Effector CD4-positive, alpha-beta T cell (primary cell): ENCODE measurements at places on chromosomes 1 and 21.

GRCh38 chr1:87329051-87329525, 408 bp downstream of the LMO4 start:
- DNase-seq, result peak; percentile 12

DNA sequence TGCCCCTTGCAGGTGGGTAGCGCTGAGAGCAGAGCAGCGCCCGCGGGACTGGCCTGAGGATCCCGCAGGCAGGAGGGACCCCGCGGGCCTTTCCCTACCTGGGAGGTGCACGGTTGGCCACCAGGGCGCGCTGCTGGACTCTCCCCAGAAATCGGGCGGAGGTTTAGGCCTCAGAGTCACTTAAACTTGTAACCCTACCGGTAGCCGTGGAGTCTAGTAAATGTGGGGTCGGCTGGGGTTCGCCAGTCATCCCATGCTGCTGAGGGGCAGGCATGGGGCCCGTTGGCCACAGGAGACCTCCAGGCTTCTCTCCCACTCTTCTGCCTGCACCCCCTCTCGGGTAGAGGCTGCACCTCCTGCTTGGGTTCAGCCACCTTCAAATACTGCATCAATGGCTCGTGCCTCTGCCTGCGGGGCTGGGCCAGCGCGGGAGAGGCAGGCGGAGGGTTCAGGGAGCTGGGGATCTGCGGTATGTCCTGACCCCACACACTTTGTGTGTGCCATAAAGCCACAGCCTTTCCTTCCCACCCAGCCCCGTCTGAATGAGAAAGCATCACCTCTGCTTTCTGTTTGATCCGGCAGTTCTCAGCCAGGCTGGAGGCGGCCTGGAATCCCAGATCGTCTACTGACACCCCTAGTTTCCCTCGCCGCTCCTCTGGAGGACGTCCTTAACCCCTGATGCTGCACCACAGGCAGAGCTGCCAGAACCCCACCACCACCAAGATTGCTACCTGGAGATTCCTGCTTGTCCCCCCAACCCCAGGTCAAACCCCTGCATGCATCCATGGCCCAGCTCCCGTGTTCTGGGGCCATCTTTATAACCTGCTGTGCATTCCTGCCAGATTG, 12.3 kb upstream of the GSTM4 start:
- peak; percentile 83 for DNase-seq

DNA sequence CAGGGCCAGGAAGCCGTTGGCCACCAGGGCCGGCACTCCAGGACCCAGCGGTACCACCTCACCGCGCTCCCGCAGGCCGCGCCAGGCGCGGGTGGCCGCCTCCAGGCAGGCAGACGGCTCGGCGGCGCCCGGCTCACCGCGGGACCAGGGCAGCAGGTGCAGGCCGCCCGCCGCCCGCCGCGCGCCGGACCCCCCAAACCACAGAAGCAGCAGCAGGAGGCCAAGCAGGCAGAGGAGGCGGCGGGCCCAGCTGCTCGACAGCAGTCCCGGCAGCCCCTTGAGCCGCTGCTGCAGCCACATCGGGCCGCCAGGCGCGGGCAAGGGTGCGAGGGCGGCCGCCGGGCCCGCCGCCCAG, 312 bp downstream of the KIAA2013 start:
- no peak for DNase-seq

GRCh38 chr1:167819849-167820683, 93.9 kb downstream of the ADCY10 start:
- no peak for DNase-seq

DNA sequence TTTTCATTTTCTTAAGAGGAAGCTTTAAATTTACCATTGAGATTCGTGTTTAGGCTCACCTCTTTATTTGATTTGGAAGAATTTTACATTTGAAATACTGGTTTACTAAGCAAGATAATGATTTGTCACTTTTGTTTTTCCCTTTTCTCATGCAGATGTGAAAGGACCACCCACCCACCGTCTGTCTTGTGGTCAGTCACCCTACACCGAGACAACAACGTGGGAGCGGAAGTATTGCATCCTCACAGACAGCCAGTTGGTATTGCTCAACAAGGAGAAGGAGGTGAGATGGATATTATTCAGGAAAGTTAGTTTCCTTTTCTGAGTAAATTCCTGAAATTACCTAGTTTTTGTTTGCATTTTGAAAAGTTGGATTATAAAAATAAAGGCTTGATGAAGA, 189.5 kb downstream of the RASAL2 start:
- DNase-seq, result no peak

DNA sequence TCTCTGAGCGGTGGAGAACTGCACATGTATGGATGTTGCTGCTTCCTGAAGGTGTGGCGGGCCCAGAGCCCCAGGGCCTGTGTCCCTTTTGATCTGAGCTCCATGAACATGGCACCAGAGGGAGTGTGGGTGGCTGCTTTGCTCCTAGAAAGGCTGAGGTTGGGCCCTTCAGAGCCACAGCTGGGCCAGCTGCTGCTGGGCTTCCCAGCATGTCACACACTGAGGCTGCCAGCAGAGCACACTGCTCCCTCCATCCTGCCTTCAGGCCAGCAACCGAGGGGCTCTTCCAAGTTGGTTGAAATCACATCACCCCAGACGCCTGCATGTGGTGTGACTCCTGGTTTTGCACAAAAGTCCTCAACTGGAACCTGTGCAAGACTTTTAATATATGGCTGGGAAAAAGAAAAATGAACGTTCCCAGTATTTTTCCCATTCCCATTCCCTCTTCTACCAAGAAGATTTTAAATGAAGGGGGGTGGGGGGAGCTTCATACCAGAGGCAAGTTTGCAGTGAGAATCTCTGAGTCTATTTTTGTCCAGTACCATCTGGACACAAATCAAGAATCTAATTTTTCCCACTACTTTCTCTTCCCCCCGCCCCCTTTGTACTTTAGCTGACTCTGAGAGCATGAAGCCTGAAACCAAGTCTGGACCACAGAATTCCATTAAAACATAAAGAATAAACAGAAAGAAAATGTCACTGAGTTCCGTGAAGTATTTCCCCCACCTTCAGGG, 26.2 kb upstream of the NGF start:
- DNase-seq, result no peak

GRCh38 chr1:226708342-226708780, 30.7 kb downstream of the ITPKB start:
- DNase-seq, result no peak

DNA sequence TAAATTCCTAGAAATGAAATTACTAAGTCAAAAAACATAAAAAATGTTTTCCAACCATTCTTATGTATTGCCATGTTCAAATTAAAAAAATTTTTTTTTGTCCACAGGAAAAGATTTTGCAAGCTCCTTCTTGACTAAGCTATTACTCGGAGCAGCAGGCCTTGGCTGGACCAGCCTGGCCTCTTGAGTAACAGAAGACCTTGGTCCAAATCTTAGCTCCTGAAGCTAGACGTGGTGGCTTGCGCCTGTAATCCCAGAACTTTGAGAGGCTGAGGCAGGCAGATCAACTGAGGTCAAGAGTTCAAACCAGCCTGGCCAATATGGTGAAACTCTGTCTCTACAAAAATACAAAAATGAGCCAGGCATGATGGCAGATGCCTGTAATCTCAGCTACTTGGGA, 77.6 kb downstream of the CLSTN1 start:
- DNase-seq, result no peak

DNA sequence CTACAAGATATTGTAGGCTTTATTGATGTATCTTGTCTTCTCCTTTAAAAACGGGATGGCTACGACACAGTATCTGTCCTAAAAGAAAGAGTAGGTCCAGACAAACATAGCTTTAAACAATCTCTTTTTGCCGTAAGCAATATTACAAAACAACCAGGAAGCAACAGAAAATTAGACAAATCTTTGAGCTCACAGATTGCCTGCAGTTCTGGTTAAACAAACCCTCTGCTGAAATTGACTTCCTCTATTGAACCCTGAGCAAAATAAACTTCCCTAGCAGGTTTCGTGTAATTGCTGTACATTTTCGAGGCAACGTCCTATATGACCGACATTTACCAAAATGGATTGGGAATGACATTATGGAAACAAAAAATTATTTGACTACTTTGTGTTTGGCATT, 50.6 kb downstream of the CHML start:
- DNase-seq, result no peak

- no peak for DNase-seq
Observed at GRCh38 chr1:177800400-177801088, 169.3 kb downstream of the SEC16B start.

DNA sequence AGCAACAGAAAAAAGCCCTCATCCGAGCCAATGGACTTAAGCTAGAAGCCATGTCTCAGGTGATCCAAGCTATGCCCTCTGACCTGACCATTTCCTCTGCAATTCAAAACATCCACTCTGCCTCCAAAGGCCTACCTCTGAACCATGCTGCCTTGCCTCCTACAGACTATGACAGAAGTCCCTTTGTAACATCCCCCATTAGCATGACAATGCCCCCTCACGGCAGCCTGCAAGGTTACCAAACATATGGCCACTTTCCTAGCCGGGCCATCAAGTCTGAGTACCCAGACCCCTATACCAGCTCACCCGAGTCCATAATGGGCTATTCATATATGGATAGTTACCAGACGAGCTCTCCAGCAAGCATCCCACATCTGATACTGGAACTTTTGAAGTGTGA, 20.7 kb downstream of the NR5A2 start:
- DNase-seq, result no peak

- no peak for DNase-seq
Observed at GRCh38 chr1:22872981-22873664, 99.5 kb downstream of the LACTBL1 start.

- DNase-seq, result no peak
Observed at GRCh38 chr1:6359216-6360116, 34.1 kb downstream of the ACOT7 start.

DNA sequence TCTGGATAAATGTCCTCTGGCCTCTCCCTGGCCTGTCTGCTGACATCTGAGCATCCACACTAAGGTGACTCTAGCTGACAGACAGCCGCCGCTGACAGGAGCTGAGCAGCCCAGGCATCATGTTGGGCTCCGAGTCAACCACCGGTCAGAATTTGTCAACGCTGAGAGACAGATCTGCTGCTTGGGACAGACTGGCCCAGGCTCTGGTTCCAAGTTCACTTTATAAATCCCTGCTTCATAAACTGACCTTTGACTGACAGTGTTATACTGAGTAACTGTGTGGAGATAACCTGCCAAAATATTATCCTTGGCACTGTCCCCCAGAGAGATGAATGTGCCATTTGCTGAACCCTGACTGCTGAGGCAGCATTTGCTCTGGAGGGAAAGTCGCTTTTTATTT, 616.7 kb downstream of the NPHP4 start:
- DNase-seq, result no peak

- no peak for DNase-seq
Observed at GRCh38 chr1:30446508-30446907, 276.9 kb downstream of the MATN1 start.

DNA sequence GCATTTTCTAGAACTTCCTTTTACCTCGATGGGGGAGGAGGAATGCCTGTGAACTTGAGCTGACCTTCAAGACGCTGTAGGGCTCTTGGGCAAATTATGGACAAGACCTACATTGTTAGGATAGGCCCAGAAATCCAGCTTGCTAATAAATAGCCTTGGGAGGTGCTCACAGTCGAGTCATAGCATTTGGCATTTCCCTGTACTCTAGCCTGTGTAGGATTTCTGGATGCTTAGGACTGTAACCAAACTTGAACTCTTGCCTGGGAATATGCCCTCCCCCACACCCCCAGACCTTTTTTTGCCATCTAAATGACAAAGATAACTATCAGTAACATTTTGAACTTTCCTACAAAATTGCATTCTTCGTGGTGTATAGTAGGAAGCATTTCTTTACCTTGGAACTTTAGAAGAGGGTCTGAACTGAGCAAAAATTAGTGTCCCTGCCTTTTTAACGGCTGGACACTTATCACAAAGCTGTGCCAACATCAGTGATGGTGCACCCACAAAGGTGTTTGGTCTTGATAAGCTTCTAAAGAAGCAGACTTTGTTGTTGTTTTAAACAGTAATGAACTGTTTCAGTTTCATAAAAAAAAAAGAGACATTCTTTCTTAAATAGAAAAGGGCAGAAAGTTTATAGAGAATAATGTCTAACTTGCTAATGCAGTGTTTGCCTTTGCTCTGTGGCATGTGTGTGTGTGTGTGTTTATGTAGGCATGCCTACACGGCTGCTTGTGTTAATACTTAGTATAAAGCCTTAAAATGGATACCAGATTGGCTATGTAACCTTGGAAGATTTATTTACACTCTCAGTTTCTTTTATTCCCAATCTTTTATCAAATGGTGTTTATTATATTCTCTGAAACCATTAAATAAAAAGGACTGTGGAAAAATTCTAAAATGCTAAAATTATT, 88.2 kb downstream of the NFIA start:
- DNase-seq, result no peak

GRCh38 chr1:119674835-119675289, 26.8 kb upstream of the ZNF697 start:
- no peak for DNase-seq

DNA sequence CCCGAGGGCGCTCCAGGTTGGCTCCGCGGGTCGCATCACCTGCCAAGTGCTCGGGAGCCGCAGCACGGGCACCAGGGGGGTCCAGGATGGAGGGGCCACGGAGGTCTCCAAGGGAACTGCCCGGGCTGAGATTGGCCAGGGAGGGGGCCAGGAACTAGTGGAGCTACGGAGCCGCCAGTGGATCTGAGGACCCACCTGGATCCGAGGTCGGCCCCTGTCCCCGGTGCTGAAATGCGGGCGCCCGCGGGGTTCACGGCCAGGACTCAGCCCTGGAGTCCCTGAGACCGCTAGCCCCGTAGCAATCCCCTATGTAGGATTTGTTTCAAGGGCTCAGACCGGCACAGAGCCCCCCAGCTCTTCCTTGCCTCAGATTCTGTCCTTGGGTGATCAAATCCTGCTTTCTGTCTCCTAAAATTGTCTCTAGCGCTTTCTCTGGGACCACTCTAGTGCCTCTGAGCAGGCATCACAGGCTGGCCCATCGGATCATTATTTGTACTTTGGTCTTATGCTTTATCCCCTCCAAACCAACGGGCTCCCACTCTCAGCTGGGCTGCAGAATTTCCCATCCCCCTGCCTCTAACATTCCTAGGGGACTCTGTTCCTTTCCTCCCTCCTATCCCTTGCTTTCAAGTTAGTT, 27.3 kb downstream of the KIAA2013 start:
- DNase-seq, result no peak
